GM20000 (cell line): ENCODE measurements at places on chromosomes 12 and 14.

DNA sequence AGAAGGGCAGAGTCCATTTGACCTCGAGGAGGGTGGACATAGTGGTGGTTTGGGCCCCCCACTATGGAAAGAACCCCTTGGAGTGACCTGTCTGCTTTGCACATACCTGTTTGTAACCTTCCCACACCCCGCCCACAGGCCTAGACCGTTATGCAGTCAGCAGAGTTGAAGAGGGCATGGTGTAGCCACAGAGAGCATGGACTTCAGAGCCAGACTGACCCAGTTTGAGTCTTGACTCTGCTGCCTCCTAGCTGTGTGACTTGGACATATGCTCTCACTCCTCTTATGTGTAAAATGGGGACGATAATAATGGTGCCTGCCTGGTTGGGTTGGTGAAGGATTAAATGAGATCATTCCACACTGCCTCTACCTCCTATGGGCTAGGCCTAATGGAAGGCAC lies 40.9 kb upstream of the NOS1 start:
- DNase-seq = no peak

GRCh38 chr12:54053751-54054741 lies at the start of gene HOXC4:
TSS of gene HOXC4 (plus strand) at chr12:54053835. CDS start at chr12:54053923, 88 bp downstream.
- DNase-seq = peak; percentile 79

DNA sequence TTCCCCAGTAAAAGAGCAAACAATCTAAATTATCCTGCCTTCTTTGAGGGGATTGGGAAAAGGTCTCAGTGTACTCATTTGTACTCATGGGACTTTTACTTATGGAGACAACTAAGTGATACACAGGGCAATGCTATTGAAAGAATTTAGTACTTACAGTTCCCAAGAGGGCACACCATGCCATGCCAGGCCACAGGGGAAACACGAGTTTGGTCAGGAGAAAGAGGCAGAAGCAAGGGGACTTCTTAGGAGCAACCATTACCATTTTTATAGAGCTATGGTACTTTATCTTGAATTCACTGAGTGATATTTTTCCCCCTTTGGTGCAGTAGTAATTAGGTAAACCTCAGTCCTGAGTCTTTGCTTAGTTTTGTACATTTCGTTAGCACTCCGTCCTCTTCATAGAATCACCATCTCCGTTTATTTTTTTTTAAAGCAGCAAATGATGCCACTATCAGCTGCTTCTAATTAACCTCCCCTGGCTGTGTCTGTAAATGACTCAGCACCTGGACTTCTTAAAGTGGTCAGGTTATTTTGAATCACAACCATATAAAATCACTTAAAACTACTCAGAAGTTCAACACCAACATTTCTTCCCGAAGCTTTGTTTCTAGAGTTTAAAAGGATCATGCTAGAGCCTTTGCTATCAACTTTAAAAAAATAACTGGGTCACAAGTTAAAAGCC lies 5.9 kb upstream of the WASHC3 start:
- no peak for DNase-seq

- peak; percentile 25 for DNase-seq
Observed at GRCh38 chr12:27523305-27523641, 733 bp upstream of the PPFIBP1 start.
